ENCODE measurements at places on chromosomes 16 and 17.

DNA sequence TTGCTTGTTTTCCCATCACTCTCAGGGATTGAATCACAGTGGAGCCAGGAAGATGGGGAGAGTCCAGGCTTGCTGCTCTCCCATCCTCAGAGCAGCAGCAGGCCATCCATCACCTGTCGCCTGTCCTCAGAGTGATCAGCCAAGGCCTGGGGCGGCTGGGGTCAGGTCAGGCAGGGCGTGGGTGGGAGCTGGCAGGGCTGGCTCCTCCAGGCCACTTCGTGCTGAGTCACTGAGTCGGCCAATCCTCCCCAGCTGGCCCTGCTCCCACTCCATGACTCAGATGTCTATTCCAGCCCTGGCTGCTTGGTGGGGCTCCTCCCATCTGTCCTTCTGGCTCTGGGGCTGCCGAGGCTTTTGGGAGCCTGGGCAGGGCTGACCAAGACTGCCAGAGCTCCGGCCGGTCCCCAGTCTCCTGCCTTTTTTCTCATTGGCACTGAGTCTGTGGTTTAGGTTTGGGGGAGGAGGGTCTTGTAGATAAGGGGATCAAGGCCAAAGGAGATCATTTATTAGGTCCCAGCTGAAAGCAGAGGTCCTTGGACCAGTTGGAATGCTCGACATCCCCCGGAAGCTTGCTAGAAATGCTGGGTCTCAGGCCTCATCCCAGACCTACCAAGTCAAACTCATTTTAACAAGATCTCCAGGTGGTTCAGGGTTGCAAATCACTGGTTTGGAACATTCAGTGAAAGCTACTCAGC lies 72.7 kb downstream of the ABCC1 start:
- no peak for DNase-seq

GRCh38 chr17:81910840-81911276 lies 341 bp downstream of the PCYT2 start:
- DNase-seq = no peak

DNA sequence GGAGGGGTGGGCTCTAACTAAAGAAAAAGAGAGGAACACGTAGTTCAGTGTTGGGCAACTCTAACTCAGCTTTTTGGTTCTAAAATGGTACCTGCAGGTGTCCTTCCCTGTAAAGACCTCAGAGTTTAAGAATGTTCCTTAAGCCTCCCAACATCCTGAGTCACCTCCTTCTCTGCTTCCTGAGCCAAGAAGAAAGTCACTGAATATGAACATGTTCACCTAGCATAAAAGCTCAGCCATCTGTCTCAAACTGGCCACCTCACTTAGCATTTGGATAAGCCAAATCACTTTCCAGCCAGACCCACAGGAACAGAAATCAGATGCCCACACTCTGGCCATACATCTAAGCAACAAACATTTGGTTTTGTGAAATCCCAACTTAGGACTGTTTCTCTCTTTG lies 3.7 kb downstream of the TMEM98 start:
- no peak for DNase-seq

DNA sequence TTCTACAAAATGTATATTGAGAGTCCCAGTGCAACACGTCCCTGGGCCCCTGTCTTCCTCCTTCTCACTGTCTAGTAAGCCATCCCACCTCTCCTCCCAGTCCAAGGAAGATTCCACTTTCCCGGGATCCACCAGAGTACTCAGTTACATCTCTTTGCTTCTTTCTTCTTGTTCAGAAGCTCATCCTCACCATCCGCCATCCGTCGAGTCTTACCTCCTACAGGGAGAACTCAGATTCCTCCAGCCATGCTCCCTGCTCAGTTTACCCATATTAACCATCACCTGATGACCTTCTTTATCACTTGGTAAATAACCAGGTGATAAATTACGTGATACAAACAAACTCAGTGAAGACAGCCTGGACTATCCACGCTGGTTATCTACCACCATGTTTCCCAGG lies 57.1 kb downstream of the CYTH1 start:
- no peak for DNase-seq

DNA sequence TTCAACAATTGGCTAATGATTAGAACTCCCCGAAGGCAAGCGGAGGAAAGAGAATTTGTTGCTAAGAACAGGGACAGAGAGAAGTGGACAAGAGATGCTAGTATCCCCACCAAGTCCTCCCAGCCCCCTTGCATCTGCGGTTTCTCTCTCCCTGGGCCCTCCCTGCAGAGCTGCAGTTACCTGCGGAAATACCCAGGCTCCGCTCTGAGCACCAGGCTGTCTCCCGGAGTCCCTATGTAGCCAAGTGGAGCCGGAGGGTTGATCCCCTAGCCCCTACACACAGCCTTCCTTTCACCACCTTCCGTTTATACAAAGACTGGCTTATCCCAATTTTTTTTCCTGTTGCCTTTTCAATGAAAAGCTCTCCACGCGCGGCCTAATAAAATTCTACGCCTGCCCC lies 834.4 kb downstream of the KCNJ2 start:
- no peak for DNase-seq

DNA sequence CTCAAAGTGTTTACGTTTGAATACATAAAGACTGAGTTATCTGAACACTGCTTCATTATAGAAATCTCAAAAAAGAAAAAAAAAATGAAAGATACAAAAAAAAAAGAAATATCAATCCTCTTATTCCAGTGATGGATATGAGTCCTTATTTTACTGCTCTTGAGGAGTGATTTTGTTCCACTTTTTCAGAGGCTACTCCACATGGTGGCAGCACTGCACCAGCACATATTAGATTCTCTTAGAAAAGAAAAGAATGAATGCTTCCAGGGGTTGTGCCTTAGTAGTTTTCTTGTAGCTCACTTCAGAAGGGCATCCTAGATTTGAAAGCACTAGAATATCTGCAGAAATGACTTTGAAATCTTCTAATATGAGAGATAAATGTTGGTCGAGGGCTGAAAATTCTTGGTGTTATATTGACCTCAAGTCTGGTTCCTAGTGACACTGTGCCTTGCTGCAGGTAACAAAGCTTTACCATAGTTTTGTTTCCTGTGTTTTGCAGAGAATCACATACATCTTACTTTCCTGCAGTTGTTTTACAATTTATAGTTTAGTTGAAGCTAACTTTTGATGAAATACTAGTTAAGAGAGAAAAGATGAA lies 25.9 kb downstream of the AP2B1 start:
- DNase-seq = peak; percentile 48

DNA sequence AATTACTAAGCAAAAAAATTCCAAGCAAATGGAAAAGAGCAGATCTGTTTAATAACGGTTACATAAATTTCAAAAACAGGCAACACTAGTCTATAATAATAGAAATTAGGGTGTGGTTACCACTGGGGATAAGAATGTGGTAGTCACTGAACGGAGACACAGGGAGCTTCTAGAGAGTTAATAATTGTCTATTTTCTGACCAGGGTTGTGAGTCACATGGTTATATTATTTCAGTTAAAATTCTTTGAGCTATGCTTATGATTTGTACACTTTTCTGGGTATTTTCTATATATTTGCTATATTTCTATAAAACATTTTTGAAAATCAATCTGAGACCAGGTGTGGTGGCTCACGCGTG lies 433.9 kb upstream of the MAF start:
- DNase-seq = no peak

- no peak for DNase-seq
Measured at GRCh38 chr17:75694536-75694935, 26.7 kb upstream of the ITGB4 start.

- peak; percentile 60 for DNase-seq
Measured at GRCh38 chr17:9220398-9221146, 199.3 kb downstream of the NTN1 start.

- no peak for DNase-seq
Measured at GRCh38 chr17:10217916-10218315, 19.5 kb upstream of the GAS7 start.

DNA sequence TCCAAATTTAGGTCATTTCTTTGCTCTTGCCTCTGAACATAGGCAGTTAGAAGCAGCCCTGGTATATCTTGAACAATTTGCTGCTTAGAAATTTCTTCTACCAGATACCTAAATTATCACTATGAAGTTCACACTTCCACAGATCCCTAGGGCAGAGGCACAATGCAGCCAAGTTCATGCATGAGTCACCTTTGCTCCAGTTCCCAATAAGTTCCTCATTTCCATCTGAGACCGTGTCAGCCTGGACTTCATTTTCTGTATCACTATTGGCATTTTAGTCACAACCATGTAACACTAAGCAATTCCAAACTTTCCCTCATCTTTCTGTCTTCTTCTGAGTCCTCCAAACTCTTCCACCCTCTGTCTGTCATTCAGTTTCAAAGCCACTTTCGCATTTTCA lies 45.0 kb downstream of the KCNJ16 start:
- no peak for DNase-seq

DNA sequence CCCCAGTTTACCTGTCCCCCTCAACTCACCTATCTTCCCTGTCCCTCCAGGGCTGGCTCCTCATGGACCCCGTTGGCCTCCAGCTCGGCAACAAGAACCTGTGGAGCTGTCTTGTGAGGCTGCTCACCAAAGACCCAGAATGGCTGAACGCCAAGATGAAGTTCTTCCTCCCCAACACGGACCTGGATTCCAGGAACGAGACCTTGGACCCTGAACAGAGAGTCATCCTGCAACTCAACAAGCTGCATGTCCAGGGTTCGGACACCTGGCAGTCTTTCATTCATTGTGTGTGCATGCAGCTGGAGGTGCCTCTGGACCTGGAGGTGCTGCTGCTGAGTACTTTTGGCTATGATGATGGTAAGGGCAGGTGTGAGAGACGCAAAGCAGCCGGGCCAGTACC lies 31.3 kb downstream of the NLRC5 start:
- DNase-seq = no peak

GRCh38 chr17:75590314-75590761 lies 2.7 kb downstream of the MYO15B start:
- no peak for DNase-seq

DNA sequence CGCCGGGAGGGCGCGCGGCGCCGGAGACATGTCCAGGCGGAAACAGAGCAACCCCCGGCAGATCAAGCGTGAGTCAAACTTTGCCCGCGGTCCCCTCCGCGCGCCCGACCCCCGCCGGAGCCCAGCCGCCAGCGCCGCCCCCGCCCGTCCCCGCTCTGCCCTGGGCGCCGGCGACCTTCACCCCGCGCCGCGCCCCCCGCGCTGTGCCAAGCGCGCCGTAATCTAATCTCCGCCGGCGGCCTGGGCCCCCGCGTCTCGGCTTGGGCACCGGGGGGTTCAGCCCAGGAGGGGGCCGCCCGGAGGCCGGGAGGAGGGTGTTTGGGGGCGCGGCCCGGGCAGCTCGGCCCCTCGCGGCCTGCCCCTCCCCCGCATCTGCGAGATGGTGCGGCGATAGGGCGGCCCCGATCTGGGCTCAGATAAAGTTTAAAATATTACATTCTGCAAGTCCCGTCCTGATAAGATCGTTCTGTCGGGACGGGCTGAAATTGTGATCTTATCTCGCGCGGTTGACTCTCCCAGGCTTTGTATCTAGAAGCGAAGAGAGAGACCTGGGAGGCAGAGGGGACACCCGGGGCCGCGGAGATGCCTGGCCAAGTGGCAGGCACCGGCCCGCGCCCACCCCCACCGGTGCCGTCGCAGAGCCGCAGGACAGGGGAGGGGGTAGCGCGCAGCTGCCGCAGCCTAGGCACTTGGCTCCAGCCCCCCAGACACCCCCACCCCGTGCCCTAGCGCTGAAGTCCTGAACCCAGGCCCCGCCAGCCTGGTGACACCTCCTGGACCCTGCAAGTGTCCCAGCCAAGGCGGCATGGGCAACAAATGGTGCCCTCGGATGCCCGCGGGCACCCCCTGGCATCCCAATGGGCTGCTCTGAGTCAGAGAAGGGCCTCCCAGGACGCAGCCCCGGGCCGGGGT lies 787 bp downstream of the ZFPM1 start:
- no peak for DNase-seq

DNA sequence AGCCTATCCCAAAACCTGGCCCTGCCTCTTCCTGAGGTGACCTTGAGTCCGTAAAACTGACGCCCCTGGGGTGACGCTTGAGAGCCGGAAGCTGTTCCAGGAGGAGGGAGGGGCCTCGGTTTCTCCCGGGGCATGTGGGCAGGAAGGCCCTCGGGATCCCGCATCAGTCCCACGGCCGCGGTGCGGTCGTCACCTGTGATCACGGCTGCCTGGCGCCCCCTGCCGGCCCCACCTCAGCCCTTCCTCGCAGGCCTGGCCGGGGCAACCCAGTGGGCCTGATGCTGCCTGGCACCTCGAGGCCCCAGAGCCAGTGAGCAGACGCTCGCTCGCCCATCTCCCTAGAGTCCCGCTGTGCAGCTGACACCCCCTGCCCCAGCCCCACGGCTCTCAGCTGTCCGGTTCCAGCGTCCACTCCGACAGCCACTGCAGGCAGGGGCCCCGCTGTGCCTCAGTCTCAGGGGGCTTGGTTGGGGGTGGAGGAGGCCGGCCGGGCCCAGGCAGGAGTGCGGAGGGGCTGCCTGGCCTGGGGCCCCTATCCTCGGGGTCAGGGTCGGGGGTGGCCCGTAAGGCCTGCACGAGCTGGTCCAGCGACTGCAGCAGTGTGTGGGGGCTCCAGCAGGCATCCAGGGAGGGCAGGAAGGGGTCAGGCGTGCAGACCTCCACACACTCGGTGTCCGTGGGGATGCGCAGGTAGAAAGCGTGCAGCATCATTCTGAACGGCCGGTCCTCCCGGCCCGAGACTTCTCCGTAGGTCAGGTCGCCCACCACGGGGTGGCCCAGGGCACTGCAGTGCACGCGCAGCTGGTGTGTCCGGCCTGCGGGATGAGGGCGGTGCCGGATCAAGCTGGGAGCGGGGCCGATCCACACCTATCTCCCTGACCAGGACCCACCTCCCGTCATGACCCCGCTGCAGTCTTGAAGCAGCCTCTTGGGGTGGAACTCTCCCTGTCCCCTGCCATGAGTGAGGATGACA lies 2.3 kb downstream of the RPUSD1 start:
- DNase-seq = peak; percentile 71

- DNase-seq = no peak
Measured at GRCh38 chr17:46832945-46833839, 14.7 kb upstream of the WNT3 start.

- no peak for DNase-seq
Measured at GRCh38 chr16:56634715-56635440, 2.4 kb downstream of the MT1M start.

GRCh38 chr16:67260426-67261063 lies 11.8 kb downstream of the SLC9A5 start:
- DNase-seq = no peak

- DNase-seq = no peak
Measured at GRCh38 chr16:87288753-87289362, 28.3 kb downstream of the C16orf95 start.

DNA sequence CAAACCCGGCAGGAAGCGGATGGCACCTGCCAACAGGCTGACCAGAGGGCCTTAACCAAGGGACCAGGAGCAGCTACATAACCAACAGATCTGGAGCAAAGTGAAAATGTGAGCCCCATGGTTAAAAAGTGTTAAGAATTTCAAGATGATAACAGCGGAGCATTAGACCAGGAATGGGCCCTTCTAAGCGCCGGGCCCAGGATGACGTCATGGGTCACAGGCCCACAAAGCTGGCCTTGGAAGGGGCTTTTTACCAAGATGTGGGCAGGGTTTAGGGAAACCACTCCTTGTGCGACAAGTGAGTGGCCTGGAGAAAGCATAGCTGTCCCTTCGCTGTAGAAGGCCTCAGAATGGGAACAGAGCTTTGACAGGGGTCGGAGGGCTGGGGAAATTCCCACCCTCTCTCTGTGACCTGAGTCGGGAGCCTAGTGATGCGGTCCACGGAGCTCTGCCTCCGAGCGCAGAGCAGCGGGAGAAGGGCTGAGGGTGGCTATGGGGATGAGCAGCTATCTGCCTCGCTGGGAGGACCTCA lies 84.4 kb upstream of the RPL38 start:
- DNase-seq = no peak

GRCh38 chr17:79786930-79787643 lies 9.1 kb downstream of the CBX2 start:
- DNase-seq = no peak
